CD8-positive, alpha-beta memory T cell (primary cell): ENCODE measurements at places on chromosomes 16 and 17. TPM values are rescaled to one million over a fixed set of nuclear protein-coding genes. Genes with fewer than 3 reads are reported as not detected.

NLRC3 gene
- 21.3 TPM for total RNA-seq

NPEPPS gene
- total RNA-seq = 98.0 TPM

EVPLL gene
- not detected for total RNA-seq

CEP112 gene
- 4.5 TPM for total RNA-seq

C16orf96 gene
- total RNA-seq = 0.11 TPM
